CD4-positive, alpha-beta T cell treated with Interferon alpha-2 for 1 hour (primary cell): ENCODE measurements at places on chromosomes 16 and 17.

DNA sequence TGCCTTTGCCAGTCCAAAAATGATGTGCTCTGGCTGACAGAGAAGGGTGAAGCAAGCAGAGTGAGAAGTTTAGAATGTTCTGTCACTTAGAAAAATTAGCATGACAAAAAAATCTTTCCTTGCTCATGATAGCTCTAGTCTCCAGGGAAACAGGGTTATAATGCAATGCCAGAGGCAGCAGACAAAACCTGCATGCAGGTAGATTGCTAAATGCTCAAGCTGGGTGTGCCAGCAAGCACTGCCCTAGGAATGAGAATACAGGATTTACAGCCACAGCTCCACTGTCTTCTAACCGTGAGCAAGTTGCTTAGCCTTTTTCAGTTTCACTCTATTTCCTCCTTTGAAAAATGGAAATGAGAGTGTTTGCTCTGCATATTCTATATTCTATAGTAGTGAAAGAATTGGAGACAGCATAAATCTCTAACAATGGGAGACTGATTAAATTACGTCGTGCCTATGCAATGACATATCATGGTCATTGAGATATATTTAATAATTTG is 516.6 kb upstream of the C16orf82 start:
- DNase-seq = no peak

DNA sequence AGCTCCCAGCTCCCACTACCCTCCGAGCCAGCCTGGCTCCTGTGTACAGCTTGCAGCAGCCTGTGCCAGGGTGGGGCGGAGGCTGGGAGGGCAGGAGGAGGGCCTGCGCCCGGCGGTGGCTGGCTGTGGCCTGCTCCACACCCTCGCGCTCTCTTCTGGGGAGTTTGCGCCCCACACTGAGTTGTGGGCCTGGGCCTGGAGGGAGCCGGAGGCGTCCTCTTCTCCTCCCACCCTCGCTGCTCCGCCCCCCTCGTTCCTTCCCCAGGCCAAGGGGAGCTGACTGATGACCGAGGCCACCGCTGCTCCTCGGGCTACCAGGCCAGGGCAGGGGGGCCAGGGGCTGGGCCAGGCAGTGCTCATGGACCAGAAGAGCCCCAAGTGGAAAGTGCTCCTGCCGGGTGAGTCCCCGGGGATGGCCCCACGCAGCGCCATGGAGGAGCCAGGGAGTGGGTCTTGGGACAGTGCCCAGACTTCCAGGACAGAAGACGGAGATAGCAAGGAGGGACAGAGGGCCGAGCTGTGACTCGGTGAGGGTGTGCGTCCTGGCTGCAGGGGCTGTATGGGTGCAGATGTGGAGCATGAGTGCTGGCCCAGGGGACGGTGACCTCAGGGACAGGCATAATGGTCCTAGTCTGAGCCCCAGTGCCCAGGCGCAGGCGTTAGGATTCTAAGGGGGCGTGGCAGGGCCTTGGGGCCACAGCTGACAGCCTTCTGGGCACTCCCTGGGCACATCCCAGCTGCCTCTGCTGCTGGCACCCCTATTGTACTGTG is 242.1 kb upstream of the GSE1 start:
- no peak for DNase-seq

DNA sequence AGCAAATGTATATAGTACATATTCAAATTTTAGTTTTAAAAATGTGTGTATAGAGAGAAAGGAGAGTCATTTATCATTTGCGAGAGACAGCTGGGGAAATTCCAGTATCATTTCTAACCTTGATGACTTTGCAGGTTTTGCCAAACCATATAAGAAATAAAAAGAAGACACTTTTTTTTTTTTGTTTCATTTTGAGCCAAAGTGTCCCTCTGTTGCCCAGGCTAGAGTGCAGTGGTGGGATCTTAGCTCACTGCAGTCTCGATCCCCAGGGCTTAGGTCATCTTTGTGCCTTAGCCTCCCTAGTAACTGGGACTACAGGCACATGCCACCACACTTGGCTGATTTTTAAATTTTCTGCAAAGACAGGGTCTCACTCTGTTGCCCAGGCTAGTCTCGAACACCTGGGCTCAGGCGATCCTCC is 38.4 kb upstream of the VWA3A start:
- no peak for DNase-seq

DNA sequence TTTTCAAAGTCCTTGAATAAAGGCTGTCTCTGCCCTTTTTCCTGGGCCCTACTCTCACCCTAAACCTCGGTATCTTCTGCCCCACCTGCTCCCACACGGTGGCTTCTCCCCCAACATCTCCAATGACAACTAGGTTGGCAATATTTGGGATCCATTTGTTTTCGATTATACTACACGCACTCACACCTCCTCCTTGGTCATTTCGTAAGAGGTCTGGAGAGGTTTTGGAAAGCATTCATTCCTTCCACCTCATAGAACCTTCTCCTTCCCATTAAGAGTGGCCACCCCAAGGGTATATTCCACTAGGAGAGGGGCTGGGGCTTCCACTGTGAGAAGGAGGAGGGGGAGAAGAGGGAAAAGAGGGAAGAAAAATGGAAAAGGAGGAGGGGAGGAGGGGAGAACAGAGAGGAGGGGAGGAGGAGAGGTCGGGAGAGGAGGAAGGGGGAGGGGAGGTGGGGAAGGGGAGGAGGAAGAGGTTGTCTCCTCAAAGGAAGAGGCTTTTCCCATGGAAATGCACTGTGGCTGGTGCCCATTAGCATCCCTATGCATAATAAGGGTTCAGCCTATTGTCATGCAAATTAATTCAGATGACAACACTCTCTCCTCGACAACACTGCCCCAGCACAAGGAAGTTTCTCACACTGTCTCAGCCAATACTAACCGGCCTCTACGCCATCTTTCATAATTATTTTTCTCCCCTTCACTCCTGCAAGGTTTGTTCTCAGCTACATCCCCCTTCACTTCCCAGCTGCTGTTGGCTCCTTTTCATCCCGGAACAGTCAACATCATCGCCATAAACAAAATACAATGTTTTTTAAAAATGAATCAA is 30.0 kb downstream of the SOX9 start:
- DNase-seq = no peak

- DNase-seq = no peak
Observed at GRCh38 chr16:19415461-19415860, 2.2 kb upstream of the TMC5 start.

GRCh38 chr17:47978324-47978723 is 7.4 kb downstream of the CDK5RAP3 start:
- peak; percentile 63 for DNase-seq
